Putamen (tissue), 1 donor: ENCODE measurements at places on chromosomes 2 and 18.

DNA sequence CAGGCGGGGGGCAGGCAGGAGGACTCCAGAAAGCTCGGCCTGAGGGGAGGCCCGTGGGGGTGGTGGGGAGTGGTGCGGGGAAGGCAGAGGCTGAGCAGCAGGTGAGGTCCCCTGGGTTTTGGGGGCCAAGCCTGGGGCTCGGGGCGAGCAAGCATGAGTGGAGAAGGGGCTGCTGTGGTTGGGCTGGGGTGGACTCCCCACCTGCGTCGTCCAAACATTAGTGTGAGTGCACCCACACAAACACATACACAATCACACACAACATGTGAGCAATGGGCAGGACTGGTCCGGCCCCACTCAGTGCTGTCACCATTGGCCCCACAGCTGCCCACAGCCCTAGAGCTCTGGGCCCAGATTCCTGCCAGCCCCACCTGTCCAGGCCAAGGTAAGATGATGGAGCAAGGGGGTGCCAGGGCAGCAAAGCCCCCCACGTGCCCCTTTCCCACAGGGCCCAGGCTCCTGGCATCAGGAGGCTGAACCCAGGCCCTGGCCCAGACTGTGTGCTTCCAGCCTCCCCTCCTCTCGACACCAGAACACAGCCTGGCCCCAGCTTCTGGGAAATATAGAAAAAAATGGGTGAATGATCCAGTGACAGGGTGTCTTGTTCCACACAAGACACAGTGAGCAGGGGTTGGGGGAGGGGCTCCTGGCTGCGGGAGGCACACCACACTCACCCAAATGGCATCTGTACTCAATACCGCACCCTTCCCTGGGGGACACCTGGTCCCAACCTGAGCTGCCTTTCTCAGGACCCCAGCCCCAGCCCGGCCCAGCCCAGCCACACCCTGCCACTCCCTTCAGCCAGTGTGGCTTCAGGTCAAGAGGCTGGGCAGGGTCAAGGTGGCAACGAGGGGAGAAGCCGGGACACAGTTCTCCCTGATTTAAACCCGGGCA lies 463 bp upstream of the ALPP start:
- DNase-seq = no peak

DNA sequence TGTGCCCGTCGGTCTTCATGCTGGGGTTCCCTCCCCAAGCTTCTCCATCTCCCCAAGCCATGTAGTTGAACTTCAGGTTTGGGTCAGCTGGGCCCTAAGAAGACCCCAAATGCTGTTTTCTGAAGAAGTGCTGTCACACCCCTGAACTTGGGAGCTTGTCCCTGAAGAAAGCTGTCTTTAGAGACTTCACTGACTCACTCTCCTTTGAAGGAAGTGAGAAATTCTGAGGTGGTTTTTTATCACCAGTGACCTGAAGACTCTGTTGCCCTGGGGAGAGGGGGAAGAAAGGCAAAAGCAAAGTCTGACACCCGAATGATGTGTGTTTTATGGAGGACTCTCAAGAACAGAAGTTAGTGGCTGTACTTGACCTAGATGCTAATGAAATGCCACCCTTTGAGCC lies 83.6 kb upstream of the BCL2L11 start:
- no peak for DNase-seq

GRCh38 chr2:217722883-217723472 lies 279.8 kb downstream of the TNS1 start:
- no peak for DNase-seq

- no peak for DNase-seq
Measured at GRCh38 chr2:189016311-189016861, 42.2 kb downstream of the COL3A1 start.

DNA sequence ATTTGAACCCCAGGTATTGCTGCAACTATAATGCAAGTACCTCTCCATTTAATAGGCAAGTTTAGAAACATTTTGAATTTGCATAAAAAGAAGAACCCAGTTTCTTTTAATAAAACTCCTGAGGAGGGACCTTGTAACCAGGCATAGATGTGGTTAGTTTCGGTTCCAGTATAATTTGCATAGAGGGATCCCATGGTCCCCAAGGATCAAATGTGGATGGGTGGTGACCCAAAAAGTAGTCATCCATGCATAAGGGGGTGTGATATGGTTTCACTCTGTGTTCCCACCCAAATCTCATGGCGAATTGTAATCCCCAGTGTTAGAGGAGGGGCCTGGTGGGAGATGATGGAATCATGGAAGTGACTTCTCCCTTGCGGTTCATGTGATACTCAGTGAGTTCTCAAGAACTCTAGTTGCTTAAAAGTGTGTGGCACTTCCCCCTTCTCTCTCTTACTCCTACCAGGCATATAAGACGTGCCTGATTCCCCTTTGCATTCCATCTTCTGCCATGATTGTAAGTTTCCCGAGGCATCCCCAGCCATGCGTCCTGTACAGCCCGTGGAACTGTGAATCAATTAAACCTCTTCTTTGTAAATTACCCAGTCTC lies 40.2 kb upstream of the SKA1 start:
- DNase-seq = no peak

- DNase-seq = no peak
Measured at GRCh38 chr2:1540481-1540880, 127.2 kb downstream of the TPO start.

DNA sequence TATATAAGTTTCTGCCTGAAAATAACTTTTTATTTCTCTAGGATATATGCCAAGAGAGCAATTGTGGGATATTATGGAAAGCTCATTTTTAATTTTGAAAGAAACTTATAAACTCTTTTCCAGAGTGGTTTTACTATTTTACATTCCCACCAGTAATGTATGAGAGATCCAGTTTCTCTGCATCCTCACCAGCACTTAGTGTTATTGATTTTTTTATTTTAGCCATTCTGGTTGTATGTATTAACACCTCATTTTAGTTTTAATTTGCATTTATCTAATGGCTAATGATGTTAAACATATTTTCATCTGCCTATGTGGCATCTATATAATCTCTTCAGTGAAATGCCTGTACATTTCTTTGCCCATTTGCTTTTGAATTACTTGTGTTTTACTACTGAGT lies 597.7 kb upstream of the RAB6C start:
- DNase-seq = no peak

GRCh38 chr2:11567631-11568031 lies 33.8 kb downstream of the GREB1 start:
- no peak for DNase-seq

- no peak for DNase-seq
Measured at GRCh38 chr18:41972067-41972925, 17.3 kb downstream of the PIK3C3 start.

- no peak for DNase-seq
Measured at GRCh38 chr2:185222311-185222710, 516.3 kb upstream of the FSIP2 start.

- no peak for DNase-seq
Measured at GRCh38 chr2:121200419-121201315, 84.3 kb downstream of the TFCP2L1 start.

DNA sequence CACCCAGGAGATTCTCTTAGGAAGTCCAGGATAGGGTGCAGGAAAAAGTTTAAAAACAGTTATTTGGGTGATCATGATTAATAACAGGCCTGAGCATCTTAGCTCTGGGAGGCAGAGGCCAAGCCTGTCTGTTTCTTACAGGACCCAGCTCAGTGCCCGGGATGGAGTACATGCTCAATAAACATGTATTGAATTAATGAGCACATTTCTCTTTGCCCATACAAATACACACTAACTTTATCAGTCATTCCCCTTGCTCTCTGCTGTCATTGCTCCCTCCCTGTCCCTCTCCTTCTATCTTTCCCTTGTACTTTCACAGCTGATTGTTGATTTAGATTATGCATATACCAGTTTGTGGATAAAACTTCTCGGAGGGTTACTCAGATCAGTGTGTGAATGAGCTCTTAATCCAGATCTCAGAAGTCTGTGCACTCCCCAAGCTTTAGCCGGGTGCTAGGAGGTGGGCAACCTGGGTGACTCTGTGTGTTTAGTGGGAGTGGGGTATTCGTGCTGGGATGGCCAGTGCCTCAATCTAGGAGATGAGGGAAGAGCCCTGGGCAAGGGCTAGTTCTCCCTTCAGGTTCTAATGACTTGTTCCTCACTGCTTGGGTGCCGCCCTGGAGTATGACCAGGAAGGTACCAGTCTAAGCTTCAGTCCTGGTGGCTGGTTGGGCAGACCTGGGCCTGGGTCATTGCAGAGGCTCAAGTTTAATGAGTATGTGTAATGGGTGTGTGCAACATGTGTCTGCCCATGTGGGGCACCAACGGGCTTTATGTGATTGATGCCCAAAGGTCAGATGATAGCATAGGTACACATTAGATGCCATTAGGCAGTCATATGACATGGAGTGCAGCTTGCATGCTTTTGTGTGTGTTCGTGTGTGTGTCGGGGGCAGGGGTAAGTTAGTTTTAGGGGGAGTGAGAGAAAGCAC lies 10.6 kb downstream of the EMX1 start:
- no peak for DNase-seq

DNA sequence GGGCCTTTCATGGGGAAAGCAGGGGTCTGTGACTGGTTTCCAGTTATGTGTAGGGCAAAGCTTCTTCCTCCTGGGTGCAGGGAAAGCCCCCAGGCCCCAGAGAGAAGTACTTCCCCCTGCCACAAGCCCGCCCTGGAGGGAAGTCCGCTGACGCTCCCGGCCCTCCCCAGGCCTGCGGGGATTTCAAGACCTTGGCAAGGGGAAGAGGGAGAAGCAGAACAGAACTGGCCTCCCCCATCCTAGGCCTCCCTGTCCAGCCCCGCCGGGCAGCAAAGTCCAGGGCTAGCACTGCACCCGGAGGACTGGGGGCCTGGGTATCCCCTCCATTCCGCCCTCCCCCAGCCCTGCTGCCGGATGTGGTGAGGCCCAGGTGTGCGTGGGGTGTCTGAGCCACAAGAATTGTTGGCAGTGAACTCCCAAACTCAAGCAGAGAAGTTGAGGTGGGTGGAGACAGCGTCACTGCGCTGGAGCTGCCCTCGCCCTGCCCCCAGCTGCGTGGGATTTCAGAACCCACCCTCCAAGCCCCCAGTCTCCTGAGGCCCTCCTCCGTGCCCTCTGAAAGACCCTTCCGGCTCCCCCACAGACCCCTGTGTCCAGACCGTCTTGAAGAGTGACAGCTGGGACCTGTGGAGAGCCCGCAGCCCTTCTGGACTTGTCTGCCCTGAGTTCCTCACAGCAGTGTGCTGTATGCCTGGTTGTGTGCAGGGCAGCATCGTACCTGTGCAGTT lies 1.1 kb upstream of the DUSP2 start:
- no peak for DNase-seq

DNA sequence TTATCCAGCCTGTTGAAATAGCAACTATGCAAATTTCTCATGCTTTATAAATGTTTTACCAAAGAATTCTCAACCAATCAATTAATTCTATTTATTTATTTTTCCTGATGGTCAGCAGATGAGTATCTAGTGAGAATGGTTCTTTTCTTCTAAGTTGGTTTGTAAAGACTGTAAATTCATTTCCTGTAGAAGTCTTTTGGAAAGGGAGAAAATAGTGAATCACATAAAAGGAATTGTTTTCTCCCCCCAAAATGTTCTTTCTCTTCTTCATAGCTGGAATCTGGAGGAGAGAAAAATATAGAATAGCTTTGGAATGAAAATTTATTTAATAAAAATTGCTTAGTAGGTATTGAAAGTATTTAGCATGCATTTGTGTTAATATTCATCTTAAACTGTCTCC lies 836.1 kb upstream of the ZEB2 start:
- no peak for DNase-seq

- DNase-seq = no peak
Measured at GRCh38 chr2:171084128-171084527, 76.6 kb downstream of the TLK1 start.

DNA sequence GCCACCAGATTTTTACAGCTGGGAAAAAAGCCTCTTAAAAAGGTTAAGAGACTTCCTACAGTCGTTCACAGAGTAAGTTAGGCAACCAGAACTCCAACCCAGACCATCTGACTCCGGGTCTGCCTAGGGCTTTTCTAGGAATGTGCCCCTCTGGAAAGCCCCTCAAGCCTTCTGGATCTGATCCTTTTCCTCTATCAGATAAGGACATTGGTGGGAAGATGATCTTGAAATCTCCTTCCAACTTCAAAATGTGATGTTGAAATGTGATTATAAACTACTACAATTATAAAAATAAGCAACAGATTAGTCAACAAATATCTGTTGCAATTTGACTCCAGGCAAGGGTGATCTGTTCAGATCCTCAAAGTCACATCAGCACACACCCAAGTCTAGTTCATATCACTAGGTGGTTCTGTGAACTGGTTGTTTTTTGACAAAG lies 270.4 kb downstream of the ARHGAP15 start:
- DNase-seq = no peak

GRCh38 chr2:58081000-58081399 lies 34.4 kb downstream of the VRK2 start:
- DNase-seq = no peak

DNA sequence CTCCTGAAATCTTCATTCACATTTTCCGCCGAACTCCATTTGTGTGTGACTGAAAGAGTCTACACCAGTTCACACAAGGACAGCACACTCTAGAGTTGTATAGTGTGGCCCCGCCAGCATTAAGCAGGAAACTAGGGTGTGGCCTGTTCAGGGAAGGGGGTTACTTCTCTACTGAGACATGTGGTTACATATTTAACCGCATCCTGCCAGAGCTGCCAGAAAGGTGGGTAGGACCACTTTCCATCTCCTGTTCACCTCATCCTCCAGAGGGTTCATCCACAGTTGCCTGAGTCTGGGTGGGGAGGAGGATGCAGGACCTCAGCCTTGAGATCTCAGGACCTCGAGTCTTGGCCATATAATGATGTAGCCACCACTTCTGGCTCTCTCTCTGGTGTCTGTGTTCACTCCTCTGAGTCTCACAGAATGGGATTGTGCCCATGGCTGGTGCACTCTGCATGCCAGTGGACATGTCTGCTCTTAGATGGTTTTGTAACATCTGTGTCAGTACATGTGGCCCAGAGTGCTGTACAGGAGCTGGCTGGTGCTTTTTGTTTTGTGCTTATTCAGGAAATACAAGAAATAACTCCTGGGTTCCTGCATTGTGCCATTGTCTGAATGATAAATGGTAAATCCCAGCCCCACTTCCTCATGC lies 7.7 kb upstream of the SP140L start:
- DNase-seq = no peak

DNA sequence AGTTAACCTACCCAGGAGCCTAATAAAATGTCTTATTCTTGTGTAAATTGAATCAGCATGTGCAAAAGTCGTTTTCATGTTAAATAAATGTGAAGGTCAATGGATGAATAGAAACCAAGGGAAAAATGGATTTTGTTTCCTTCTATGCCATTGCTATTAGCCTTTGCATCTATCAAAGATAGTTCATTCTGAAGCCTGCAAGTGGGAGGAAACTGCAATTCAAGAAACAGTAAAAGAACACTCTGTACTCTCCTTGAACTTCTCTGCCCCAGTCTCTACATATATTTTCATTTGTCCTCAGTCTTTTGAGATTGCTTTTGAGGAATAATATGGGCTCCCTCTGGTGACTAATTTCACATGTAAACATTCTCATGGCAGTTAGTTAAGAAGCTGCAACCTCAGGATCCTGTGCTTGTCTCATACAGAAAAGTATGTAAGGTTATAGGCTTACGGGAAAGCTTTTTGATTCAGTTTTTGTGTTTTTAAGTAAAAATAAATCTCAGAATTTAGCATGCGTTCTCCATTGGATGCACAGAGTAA lies 1590.0 kb upstream of the LRRTM1 start:
- no peak for DNase-seq

DNA sequence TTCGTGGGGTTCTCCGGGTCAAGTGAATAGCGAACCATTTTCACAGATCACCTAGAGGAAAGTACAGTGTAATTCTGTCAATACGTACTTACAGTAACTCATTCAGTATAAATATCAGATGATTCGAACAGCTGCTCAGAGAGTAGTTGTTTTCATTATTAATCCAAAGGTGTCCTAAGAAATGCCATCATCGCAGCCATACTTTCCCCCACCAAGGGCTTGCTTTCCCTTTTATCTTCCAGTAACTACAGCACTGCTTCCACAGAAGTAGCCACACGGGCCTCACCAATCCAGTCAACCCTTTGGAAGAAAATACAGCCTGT lies 4.5 kb upstream of the C18orf32 start:
- no peak for DNase-seq
